Activated CD4-positive, alpha-beta T cell treated with anti-CD3 and anti-CD28 coated beads for 24 hours (primary cell): ENCODE measurements at places on chromosomes 11 and 22.

GRCh38 chr11:44774108-44774507, 47.3 kb downstream of the TSPAN18 start:
- DNase-seq: no peak

GRCh38 chr22:33580310-33580709, 340.0 kb downstream of the LARGE1 start:
- DNase-seq: no peak

DNA sequence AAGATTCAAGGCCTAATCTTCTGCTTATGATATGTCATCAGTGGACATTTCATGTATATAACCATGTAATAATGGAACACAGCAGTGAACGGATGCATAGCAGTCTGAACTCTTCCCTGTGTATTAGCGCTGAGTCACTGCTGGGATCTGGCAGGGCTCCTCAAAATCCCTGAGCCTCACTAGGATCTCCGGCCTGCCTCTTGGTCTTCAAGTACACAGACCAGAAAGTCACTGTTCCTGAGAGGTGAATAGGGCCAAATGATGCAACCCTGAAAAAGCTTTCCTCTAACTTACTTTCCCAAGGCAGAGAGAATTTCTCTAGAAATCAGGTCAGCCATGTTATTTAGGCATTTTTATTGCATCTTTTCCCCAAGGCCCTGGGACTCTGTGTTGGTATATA, 35.0 kb downstream of the POU2AF1 start:
- no peak for DNase-seq

DNA sequence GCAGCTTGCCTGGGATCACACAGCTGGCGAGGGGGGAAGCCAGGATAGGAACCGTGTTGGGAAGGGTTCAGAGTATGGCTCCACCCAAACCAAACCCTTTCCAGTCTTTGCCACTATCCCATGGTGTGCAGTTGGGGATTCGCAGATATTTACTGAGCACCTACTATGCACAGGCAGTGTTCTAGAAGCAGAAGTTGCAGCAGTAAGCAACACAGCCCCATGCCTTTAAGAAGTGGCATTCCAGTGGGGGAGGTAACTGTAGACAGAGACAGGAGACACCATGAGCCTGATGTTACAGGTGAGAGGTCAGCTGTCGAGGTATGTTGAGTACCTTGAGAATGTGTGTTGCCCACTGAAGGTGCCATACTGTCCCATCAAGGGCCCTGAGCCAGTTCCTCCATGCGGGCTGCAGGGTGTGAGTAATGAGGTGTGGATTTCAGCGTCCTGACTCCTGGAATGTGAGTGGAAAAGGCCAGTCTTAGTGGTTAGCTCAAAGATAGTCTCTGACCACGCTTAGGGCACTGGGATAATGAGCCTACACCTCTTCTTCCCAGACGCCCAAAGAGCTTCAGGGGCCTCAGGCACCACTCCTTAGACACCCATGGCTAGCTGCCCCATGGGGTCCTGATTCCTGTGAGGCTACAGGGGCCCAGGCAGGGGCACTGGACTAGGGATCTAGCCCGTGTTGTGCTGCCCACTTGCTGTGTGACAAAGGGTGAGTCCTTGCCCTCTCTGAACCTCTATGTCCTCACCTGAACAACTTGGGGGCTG, 71.8 kb upstream of the TP53I11 start:
- no peak for DNase-seq

DNA sequence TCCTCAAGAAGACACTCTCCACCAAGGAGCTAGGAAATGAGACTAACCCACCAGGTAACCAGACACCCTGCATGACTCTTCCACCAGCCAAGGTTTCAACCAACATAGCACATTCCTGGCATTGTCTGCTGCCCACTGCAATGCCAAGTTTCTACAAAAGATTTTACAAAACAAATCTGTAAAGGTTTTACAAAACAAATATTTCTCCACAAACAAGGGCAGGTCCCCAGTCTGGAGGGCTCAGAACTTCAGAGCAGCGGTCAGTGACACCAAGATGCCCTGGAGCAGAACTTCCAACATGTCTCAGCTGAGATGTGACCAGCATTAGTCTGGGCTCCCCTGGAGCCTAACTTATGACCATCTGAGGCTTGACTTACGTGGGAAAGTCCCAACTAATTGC, 14.0 kb downstream of the GALNT18 start:
- no peak for DNase-seq

GRCh38 chr11:31813391-31814175, 2.5 kb upstream of the PAX6 start:
- no peak for DNase-seq

- DNase-seq: no peak
These were observed 744 bp downstream of the PRAME start for GRCh38 chr22:22558071-22558971.

- no peak for DNase-seq
These were observed 2.6 kb downstream of the KCNQ1 start for GRCh38 chr11:2447253-2447950.

- DNase-seq: no peak
These were observed 134.0 kb upstream of the TEAD1 start for GRCh38 chr11:12540075-12540680.

GRCh38 chr11:132999516-132999915, 532.8 kb downstream of the OPCML start:
- DNase-seq: no peak

GRCh38 chr11:56636861-56637260, 5.4 kb downstream of the OR5AP2 start:
- DNase-seq: no peak

DNA sequence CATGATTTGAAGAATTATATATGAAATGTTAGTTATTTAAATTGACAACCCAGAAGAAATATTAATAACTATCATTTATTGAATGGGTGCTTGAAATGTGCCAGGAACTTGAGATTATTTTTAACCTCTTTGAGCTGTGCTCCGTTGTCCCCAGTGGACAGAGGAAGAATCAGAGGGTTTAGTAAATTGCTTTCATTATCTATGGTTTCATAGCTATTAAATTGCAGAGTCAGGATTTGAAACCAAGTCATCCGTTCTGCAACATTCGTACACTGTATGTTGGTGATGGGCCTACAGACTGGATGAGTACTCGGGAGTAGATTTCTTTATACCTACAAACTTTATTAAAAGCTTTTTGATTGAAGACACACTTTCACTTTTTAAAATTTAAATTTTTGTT, 4.9 kb downstream of the HSD17B12 start:
- DNase-seq: no peak

- DNase-seq: no peak
These were observed 56.3 kb upstream of the PDE3B start for GRCh38 chr11:14587258-14587657.

DNA sequence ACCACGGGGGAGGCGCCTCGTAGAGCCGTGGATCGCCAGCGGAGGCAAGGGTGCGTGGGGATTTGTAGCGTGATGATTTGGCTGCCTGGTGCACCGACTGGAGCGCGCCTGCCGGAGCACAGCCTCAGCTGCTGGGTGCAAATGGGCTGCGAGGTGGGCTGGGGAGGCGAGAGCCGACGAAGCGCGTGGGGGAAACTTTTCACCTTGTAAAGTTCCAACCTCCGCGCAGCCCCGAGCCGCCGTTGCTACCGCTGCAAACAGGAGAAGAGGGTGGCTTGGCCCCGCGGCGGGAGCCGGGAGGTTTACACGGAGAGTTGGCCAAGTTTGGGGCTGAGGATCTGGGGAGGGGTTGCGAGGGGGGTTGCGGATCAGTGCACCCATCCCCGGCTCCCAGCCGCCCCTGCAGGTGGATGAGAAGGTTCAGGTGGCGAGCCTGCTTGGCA, 528 bp downstream of the FAT3 start:
- no peak for DNase-seq

DNA sequence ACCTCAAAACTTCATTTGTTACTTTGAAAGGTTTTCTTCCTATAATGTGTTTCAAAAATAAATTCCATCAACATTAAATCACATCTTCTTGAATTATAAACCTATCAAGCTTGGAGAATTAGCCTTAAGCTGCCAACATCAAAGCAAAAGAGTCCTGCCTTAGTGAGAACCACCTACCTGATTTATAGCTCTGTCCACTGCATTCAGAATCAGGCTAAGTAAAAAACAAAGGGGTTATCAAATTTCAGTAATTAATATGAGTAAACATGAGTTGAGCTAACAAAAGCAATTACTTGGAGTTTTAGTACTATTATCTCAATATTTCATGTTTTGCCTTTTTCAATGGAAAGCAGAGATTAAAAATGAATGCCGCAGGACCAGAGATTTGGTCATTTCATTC, 73.9 kb downstream of the CADM1 start:
- no peak for DNase-seq

GRCh38 chr11:10657308-10658271, 36.0 kb downstream of the IRAG1 start:
- DNase-seq: no peak

DNA sequence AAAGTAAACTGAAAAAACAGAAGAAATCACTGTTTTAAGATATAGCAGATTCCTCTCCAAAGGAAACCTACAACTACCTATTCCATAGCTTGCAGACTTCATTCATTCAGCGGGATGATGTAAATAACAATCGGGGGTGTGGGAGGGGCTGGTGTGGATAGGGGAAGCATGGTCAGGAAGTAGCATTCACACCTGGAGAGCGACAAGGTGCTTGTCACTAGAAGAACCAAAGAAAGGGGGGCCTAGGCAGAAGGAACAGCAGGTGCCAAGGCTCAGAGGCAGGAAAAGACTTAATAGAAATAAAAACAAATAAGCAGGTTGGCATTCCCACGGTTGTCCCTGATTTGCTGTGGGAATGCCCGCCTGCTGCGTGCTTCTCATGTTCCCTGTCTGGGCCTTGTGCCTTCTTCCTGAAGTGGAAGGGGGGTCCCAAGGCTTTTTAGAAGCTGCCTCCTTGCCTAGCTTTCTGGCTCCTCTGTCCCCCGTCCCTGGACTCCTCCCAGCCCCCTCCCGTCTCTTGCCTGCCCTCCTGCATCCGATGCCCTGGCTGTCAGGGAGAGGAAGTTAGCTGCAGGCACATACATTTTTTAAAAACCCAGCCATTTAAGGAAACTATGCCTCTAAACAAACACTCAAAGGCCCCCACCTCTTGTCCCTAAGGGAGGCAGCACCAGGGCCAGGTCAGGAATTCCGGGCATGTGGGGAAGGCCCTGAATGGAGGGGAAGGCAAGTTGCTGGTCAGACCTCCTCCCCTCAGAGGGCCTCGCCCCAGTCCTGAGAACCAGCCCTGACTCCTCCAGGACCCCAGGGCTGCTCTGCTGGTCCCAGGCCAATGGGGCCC, 54.7 kb upstream of the PRDM11 start:
- DNase-seq: no peak
